ENCODE measurements at places on chromosomes 16 and 17.

GRCh38 chr16:15704545-15704987 lies 54.5 kb downstream of the NDE1 start:
- peak; percentile 68 for DNase-seq

- DNase-seq: no peak
Observed at GRCh38 chr17:27824745-27825144, 24.4 kb upstream of the NOS2 start.

- no peak for DNase-seq
Observed at GRCh38 chr17:51120357-51120738, 320 bp downstream of the SPAG9 start.

DNA sequence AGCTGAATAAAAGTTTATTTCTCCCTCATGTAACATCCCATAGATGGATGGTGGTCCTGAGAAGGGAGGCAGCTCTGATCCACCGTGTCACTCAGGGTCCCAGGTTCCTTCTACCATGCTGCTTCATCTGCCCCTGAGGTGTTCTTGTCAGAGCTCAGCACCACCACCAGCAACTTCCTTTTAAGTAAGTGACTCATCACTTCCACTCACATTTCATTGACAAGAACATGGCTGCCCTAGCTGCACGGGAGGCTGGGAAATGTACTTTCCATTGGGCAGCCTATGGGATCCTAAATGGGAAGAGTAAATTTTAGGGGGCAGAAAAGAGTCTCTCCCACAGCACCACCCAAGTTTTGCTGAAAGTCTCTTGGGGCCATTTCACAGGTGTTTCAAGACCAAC lies 134.7 kb downstream of the USP31 start:
- no peak for DNase-seq

DNA sequence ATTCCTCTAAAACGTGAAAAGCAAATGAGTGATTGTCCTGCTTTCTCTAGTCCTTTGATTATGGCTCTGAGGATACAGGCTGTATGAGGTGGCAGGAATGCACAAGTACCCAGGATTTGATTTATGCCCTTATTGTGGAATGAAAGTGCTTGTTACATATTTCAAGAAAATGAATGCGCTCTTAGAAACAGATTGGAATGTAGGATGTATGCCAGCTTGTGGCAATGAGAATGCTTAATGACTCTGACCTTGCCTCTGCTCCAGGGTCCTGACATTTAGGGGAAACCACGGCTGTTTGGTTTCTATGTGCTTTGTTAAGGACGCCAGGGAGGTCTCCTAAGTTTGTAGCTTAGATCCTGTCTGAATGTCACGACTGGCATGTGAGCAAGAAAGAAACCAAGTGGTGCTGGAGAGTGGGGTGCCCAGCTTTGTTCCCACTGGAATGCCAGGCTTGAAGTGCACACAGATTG lies 22.0 kb downstream of the PRCD start:
- DNase-seq: no peak

DNA sequence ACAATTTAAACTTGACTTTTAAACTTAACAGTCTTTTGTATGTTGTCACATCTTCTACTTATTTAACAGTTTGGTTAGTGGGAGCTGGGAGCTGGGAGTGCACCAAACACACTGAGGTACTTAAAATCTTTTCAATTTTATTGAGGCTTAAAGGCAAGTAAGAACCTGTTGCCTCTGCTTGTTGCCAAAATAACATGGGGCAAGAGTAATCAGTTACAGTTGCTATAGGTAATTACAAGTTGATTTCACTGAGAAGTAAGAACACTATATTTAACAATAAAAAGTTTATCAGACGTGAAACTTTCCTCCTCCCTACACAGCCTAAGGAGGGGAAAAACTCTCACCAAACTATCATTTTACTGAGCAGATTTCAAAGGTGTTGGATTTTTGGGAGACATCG lies 135.2 kb downstream of the FTO start:
- no peak for DNase-seq

DNA sequence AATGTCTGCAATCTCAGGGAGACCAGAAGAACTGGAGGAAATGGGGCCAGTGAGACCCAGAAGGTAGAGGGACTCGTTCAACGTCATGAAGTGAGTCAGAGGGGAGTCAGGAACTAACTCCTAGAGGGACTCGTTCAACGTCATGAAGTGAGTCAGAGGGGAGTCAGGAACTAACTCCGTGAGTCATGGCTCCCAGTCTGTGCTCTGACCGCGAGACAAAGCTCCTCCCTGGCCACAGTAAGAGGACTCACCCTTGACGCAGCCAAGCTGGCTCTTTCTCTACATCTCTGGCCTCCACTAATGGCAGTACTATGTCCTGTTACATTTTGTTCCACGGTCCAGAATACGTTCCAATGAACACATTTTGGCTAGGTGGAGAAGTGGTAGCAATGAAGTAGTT lies 902.5 kb downstream of the KCNJ2 start:
- DNase-seq: no peak

GRCh38 chr17:17866425-17866824 lies 29.6 kb upstream of the SREBF1 start:
- no peak for DNase-seq

DNA sequence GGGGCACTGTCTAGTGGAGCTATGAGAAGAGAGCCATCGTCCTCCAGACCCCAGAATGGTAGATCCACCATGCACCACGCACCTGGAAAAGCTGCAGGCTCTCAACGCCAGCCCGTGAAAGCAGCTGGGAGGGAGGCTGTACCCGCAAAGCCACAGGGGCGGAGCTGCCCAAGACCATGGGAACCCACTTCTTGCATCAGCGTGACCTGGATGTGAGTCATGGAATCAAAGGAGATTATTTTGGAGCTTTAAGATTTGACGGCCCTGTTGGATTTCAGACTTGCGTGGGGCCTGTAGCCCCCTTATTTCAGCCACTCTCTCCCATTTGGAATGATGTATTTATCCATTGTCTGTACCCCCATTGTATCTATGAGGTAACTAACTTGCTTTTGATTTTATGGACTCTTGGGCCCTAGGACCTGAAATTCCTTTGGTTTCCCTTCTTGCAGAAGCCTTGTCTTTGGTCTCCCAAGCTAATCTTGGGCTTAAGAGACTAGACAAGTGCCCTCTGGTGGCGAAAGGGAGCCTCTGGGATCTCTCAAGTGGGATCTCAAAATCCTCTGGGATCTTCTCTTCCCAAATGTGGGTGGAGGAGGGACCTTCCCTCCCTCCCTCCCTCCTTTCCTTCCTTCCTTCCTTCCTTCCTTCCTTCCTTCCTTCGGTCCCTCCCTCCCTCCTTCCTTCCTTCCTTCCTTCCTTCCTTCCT lies 58.2 kb upstream of the HAPSTR1 start:
- no peak for DNase-seq

GRCh38 chr16:28183484-28183883 lies 28.3 kb downstream of the XPO6 start:
- no peak for DNase-seq

- DNase-seq: no peak
Observed at GRCh38 chr17:50222922-50223321, 21.5 kb upstream of the COL1A1 start.

DNA sequence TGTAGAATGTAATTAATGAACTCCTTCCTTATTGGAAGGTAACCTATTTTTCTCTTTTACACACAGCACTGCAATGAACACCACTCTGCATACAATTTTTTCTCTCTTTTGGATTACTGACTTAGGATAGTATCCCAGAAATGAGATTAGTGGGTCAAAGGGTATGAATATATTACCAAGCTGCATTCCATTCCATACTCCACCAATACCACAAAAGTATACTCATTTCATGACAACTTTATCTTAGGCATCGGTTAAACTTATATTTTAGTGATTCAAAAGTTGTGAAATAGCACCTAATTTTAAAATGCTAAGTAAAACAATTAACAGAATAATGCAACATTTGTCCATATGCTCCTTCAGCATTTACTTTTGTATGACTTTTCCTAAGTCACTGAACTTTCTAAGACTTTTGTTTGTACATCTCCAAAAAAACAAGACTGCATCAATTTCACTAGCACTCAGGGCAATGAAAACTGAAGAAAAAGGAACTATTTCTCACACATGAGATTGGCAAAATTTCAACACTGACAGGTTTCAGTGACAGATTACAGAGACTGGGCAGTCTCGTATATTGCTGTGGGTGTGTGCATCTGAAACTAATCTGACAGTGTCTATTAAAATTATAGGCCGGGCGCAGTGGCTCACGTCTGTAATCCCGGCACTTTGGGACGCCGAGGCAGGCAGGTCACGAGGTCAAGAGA lies 32.1 kb downstream of the HELZ start:
- DNase-seq: no peak

- peak; percentile 49 for DNase-seq
Observed at GRCh38 chr16:785563-786535, 2.3 kb downstream of the RPUSD1 start.

- no peak for DNase-seq
Observed at GRCh38 chr17:81960130-81960958, 643 bp downstream of the NOTUM start.
